Hematopoietic multipotent progenitor cell treated with erythropoietin and hydrocortisone succinate and interleukin-3 and kit ligand, for 6 days (in vitro differentiated cells): ENCODE measurements at places on chromosomes 12 and 14.

DNA sequence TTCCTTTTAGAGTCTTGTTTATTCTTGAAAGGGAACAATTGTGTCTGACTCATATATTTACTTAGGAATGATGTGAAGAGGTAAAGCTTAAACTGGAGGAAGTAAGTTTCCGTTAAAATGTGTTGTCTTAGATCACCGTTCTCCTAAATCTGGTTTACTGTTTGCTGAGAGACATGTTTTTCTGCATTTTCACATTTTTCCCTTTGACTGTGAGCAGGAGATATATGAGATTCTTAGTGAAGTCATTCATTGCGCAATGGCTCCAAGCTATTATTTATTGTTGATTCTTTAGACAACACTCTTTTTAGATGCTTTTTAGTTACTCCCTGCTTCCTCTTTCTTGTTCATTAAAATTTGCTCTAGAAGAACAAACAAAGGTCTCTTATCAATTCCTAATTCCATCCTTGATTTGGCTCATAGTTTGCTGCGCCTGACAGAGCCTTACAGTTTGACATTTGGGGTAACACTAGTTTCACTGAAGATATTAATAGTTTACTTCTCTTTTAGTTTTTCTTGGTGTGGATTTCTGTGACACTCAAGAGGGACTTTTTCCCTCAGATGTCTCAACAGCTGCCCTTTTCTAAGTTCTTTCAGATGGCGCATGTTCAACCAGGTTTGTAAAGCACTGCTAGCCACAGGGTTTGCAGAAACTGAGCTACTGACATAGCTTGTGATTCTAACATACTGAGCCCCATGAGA lies 11.4 kb downstream of the CLECL1 start:
- no peak for DNase-seq

- DNase-seq: no peak
Observed at GRCh38 chr12:57230381-57231155, 1.1 kb downstream of the SHMT2 start.

DNA sequence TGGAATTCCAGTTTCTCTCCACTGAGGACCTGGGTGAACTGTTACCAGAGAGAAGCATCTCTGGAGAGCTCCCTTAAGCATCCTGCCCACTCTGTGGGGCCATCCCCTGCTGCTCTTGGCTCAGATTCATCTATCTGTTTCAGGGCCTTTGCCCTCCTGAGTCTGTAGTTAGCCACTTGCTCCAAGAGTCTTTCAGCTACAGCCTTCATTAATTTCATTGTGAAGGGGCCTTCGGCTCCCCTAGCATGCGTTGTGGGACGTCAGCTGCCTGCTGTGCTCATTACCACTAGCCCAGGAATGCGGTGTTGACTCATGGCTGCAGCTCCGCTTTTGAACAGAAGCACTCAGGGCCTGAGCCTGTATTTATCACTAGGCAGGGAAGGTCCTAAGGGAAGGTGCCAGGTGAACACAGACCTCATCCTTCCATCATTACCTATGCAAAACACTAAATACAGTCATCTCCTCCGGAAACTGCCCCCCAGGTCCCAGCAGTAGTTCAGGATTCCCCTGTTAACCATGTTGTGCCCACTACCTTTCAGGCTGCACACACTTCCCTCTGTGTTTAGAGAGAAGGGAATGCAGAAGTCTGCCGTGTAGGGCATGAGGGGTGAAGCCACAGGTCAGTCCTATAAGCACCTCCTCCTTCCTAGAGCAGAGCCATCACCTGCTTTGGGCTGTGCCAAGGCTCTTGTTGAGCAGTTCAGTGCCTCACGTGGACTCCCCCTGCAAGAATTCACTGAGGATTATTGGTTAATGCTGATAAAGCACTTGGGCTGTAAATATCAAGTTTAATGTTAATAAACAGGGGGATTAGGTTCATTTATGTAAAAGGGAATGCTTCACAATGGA lies 191.4 kb downstream of the CACNA1C start:
- no peak for DNase-seq

DNA sequence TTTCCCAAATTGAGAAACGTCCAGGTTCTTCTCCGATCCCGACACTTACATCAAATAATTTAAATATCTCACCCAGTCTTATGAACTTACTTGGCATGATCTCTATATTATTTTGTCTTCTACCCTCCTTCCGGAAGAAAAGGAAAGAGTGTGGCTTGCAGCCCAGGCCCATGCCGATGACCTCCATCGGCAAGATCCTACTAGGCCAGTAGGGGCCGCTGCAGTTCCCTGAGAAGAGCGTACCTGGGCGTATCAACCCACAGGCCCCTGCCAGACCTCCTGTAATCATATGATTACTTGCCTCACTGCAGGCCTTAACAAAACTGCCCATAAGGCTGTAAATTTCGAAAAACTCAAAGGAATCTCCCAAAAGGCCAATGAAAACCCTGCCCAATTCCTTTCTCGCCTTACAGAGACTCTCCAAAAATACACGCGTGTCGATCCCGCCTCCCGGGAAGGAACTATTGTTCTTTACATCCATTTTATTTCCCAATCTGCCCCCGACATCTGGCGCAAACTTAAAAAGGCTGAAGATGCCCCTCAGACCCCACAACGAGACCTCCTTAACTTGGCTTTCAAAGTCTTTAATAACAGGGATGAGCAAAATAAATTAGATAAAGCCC lies 69.6 kb downstream of the MOK start:
- peak; percentile 96 for DNase-seq

- peak; percentile 57 for DNase-seq
Observed at GRCh38 chr14:92507174-92507768, 6.3 kb upstream of the RIN3 start.

DNA sequence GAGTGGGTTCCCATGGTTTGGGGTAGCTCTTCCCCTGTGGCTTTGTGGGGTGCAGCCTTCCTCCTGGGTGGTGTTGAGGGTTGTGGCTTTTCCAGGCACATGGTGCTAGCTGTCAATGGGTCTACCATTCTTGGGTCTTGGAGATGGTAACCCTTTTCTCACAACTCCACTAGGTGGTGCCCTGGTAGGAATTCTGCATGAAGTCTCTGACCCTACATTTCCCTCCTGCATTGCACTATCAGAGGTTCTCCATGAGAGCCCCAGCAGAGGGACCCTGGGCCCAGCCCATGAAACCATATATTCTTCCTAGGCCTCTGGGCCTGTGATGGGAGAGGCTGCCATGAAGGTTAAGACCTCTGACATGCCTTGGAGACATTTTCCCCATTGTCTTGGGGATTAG lies 1093.3 kb downstream of the SLC16A7 start:
- peak; percentile 24 for DNase-seq

DNA sequence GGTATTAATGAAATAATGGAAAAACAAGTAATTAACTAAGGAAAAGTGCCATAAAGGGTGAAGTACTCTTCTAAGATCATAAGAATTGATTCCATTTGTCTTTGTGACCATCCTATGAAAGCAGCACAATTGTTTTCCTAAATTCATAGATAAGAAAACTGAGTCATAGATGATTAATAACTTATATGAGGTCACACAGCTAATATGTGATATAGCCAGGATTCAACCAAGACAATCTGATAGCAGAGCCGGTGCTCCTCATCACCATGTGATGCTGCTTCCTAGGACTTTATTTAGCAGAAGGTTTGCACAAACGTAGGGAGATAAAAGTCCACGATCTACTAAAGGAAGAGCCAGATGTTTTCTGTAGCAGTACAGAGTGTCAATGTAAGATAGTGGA lies 181.5 kb upstream of the SYT1 start:
- no peak for DNase-seq

- DNase-seq: no peak
Observed at GRCh38 chr12:51818566-51819300, 29.8 kb downstream of the FIGNL2 start.

DNA sequence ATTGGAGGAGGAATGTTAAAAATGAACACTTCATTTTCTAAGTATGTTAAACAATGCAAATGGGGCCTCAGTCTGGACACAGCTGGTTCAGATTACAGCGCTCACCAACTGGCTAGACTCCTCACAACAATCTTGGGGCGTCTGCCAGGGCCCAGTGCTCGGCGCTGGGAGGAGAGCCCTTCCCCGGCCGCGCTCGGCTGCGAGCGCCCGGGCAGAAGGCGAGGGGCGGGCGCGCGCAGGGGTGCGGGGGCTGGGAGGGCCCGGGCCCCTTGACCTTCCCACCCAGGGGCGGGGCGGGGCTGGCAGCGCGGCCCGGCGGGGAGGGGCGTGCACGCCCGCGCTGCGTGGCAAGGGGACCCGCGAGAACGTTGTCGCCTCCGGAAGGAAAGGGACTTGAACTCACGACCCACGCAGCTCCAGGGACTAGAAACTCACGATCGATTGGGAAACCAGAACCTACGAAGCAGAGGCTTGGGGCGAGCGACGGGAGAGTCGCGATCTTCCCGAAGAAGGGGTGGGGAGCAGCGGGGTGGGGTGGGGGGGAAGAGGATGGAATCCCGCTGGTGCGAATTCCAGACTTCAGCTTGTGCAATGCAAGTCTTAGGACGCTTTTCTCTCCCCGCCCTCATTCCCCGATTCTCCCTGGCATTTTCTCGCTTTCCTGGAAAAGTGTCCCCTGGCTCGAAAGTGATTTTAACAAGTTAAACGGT lies at the start of gene FBLN5:
FBLN5 (minus strand) TSS at position 220 of the 710 bp plus-strand sequence. CDS start 465 bp downstream, outside the sequence.
- DNase-seq: peak; percentile 59

DNA sequence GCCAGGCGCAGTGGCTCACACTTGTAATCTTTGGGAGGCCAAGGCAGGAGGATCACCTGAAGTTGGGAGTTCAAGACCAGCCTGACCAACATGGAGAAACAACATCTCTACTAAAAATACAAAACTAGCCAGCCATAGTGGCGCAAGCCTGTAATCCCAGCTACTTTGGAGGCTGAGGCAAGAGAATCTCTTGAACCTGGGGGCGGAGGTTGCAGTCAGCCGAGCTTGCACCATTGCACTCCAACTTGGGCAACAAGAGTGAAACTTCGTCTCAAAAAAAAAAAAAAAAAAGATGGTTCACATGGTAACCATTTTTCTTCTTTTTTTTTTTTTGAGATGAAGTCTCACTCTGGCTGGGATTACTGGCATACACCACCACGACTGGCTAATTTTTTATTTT lies 35.3 kb downstream of the SLC2A14 start:
- DNase-seq: no peak

DNA sequence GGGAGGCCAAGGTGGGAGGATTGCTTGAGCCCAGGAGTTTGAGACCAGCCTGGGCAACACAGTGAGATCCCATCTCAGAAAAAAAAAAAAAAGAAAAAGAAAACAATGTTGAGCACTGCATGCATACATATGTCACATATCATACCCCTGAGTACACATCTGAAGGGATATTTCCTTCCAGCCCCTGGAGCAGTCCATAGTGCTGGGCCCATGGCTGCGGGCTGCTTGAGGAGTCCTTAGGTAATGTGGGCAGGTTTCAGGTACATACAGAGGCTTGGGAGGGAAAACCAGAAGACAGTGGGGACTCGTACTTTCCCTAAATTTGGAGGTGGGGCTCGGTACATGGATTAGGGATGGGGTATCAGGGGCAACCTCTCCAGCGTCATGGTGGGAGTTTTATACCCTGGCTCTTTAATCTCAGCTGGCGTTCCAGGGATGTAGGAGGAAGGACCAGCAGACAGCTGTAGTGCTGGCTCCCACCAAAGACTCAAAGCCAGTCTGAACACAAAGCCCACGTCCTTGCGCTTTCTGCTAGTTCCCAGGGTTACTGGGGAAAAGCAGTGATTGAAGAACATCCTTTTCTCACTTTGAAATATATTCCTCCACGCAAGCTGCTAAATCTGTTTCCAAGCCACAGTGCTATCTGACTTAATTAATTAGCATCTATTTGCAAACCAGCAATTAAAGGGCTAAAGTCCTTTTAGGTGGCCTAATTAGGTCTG lies 5.2 kb downstream of the OTUB2 start:
- no peak for DNase-seq

- no peak for DNase-seq
Observed at GRCh38 chr12:104991565-104992128, 5.5 kb downstream of the NOPCHAP1 start.
